ENCODE measurements at places on chromosomes 4 and X.

GRCh38 chr4:7001271-7001670, 41.9 kb upstream of the TADA2B start:
- DNase-seq = no peak

DNA sequence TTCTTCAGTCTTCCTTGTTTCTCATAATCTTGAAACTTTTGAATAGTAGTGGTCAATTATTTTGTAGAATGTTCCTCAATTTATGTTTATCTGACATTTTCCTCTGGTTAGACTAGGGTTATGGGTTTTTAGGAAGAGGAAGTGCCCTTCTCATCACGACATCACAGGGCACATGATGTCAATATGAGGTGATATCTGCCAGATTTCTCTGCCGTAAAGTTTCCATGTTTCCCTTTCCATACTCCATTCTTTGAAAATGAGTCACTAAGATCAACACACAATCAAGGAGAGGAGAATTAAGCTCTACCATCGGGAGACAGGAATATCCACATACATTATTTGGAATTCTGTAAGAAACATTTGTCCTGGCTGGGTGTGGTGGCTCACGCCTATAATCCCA, 28.4 kb downstream of the RP2 start:
- DNase-seq = peak; percentile 56

DNA sequence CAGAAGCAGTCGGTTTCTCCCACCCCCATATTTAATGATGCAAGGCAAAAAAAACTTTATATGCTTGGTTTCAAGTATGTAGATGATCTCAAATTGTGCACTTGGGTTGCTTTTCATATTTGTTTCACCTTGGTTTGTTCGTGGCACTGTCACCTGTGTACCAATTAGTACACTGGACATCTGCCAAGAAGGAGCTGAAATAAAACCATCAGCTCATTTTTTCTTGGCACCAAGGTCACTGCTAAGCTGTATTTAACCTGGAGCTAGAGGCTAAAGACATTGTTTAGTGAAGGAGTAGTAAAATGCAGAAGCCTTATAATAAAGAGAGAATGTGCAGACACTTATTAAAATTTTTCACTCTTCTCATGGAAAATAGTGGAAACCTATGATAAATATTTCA, 430.8 kb downstream of the ARHGAP24 start:
- DNase-seq = no peak

DNA sequence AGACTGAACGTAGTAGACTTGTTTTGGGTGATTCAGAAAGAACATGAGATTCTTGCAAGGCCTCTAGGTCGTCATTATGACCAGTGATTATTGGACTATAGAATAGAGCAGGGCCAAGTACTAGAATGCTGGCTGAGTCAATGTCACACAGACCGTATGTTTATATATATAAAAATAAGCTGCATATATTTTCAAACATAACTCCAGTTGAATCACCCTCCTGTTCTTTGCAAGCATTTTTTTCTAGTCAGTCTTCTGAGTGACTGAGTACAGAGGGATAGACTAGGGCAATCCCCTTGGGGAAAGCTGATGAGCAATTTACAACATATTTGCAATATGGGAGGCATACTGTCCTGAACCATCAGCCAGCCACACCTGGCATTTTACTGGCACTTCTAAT, 48.4 kb upstream of the PRPS1 start:
- no peak for DNase-seq

DNA sequence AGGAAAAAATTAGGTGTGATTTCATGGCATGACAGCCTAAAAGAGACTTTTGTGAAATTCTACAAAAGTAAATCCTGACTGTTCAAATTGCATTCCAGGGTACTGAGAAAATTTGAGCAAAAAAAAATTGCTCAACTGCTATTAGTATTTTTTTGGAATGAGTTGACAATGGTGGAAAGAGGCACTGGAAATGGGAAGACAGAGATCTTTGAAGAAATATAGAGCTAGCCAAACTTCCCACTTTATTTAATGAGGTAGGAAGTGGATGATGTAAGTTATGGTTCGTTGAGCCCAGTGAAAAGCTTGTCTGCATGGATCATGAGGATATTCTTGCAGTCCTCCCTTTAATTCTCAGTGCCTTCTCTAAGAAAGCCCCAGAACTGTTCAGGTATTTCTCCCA, 183.8 kb downstream of the PTTG2 start:
- no peak for DNase-seq

DNA sequence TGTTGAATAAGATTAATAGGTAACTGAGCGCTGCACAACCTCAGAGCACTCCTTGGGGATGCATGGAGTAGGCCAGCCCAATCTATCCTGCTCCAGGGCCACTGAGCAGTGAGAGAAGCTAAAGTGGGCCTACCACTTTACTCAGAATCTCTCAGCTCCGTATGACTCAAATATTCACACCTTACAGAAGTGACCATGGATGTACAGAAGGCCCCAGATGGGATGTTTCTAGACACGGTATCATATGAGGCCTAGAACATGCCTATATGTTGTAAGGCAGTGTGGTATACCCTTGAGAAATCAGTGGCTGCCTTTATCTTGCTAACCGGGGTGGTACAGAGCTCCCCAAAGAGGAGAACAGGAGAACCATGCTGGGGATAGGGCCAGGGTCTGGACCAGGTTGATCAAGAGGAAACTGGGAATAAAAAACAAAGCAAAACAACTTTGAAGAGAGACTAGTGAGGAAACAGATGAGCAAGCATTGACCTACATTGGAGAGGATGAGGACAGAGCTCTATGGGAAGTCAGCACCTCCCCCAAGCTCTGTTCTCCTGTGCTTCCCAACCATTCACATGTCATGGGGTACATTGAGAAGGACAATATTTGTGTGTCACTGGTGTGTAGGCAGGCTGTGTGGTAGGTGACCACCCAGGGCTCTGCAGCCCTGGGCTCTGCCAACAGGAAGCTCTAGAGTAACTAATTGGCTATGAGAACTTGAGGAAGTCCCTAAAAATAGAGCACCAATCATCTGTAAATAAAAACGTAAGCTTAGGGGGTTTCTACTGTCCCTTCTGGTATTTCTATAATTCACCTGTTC, 31.4 kb downstream of the HOPX start:
- no peak for DNase-seq

- DNase-seq = no peak
These were observed 84.7 kb downstream of the ARHGAP10 start for GRCh38 chr4:147816382-147817254.

All from astrocyte of the spinal cord (primary cell).